ENCODE measurements at places on chromosomes 4 and X.

- no peak for DNase-seq
These were observed 39.3 kb upstream of the MXD4 start for GRCh38 chr4:2301225-2301642.

DNA sequence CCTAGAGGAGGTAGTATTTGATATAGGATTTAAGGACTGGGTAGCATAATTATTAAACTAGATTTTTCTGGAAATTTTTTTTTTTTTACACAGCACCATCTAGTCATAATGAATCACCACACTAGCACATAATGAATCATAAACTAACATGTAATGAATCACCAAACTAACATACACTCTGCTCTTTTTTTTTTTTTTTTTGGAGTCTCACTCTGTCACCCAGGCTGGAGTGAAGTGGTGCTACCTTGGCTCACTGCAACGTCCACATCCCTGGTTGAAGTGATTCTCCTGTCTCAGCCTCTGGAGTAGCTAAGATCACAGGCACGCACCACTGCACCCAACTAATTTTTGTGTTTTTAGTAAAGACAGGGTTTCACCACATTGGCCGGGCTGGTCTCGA lies 92.5 kb downstream of the FAM13A start:
- no peak for DNase-seq

- DNase-seq: no peak
These were observed 71.3 kb upstream of the STS start for GRCh38 chrX:7076245-7076661.

- DNase-seq: no peak
These were observed 347.1 kb upstream of the GATB start for GRCh38 chr4:152107736-152108500.

DNA sequence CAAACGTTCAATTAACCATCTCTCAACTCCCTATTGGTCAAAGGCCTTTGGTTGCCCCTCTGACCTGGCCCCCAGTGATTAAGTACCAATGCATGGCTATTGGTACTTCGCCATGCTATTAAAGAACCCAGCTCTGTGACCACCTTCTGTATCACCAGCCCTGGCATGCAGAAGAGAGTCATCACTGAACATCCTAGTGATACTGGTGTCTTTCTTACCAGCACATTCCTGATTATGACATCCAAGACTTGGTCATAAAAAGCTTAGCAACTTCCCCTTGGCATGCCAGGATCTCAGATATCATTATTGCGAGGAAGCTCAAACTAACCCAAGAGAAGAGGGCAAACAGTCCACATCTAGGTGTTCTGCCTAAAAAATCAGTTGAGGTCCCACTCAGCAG lies 122.3 kb upstream of the OTUD4 start:
- DNase-seq: no peak

GRCh38 chrX:78643096-78643495 lies 16.0 kb downstream of the RTL3 start:
- no peak for DNase-seq

GRCh38 chr4:4624276-4624897 lies 82.5 kb upstream of the STX18 start:
- DNase-seq: no peak

DNA sequence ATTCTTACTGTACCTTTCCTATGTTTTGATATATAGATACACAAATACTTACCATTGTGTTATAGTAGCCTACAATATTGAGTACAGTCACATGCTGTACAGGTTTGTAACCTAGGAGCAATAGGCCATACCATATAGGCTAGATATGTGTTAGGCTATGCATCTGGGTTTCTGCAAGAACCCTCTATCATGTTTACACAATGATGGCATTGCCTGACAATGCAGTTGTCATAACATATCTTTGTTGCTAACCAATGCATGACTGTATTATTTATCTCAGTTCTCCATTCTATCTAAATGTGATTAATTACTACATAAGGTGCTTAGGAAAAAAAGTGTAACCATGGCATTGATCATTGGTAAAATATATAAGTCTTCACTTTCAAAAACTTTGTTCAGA lies 10.0 kb upstream of the SPCS3 start:
- DNase-seq: no peak

GRCh38 chr4:2595436-2595835 lies 59.0 kb downstream of the FAM193A start:
- no peak for DNase-seq

- DNase-seq: no peak
These were observed 113.5 kb downstream of the DHX15 start for GRCh38 chr4:24470666-24471485.

Measured in cortex of kidney (tissue), 1 donor.